Stimulated activated CD8-positive, alpha-beta memory T cell treated with anti-CD3 and anti-CD28 coated beads, Interleukin-15, amount 100 ng/mL, for 24 hours (primary cell): ENCODE measurements at places on chromosomes 3 and 15.

- no peak for DNase-seq
These were observed 53.1 kb downstream of the SPSB4 start for GRCh38 chr3:141104151-141104821.

- no peak for DNase-seq
These were observed 5.1 kb downstream of the DUOX1 start for GRCh38 chr15:45134682-45135604.

GRCh38 chr3:52014613-52015012 is 18.9 kb upstream of the RPL29 start:
- no peak for DNase-seq

DNA sequence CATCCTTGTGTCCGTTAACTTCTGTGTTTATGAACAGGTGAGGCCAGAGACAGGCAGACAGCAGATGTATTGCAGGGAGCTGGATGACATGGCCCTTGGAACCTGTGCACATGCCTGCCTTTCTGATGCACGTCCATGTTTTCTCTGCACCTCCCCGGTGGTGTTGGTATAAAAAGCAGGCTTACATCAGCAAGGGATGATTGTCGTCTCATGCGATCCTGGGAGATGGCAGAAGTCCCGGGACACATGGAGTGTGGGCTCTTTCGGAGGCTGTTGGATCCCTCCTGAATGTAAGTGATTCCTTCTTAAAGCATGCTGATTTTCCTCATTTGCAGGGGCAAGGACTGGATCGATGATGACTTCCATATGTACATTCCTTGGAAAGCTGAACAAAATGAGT is 134.8 kb downstream of the SNRPN start:
- DNase-seq, result no peak

- no peak for DNase-seq
These were observed 6.0 kb downstream of the MINDY2 start for GRCh38 chr15:58777107-58777506.

GRCh38 chr15:84819291-84819768 is 2.2 kb downstream of the ALPK3 start:
- DNase-seq, result no peak

- DNase-seq, result no peak
These were observed 96.9 kb upstream of the ATP2B2 start for GRCh38 chr3:10602271-10602670.

GRCh38 chr3:185995352-185995751 is 57.5 kb upstream of the TRA2B start:
- no peak for DNase-seq

- no peak for DNase-seq
These were observed 6.8 kb upstream of the GABPB1 start for GRCh38 chr15:50361756-50362155.
